Activated CD4-positive, alpha-beta memory T cell treated with anti-CD3 and anti-CD28 coated beads, Interleukin-2, amount 10 ng/mL, durations not matched to agents 7 days and 5 days (primary cell): ENCODE measurements at places on chromosomes 5 and 9.

DNA sequence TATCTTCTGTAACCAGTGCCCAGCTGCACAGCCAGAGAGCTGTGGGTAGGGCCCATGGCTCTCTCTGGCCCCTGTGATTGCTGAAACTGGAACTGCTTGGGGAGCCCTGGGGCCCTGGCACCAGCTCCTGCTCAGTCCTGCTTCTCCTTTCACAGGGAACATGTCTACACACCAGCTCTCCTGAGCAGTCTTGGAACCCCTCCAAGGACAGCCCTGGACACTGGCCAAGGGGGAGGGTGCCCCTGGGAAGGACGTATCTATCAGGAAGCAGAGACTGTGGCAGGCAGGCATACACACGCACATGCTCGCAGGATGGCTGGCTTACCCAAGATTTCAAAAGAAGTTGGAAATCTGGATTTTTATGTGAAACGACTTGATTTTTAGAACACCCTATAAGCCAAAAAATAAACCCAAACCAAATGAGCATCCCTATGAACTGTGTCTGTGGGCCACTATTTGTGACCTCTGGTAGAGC is 8.8 kb upstream of the TRAF1 start:
- DNase-seq, result no peak

- DNase-seq, result no peak
Measured at GRCh38 chr9:70924895-70925547, 196.4 kb downstream of the TRPM3 start.

DNA sequence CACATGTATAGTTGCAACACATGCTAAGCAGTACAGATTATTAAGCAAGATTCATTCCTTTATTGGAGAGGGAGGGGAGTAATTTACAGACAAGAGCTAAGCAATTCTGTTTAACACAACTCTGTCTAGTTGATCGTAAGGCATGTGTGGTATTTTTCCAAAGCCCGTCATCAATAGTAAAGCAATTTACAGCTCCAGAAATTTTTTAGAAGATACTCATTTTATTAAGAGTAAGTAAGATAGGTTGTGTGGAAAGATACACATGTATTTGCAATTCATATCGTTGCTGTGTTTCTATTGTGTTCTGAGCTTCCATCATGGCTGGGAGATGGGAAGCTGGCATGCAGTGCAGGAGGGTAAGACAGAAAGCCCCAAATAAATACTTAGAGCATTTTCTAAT is 289.2 kb upstream of the TMEM161B start:
- no peak for DNase-seq

DNA sequence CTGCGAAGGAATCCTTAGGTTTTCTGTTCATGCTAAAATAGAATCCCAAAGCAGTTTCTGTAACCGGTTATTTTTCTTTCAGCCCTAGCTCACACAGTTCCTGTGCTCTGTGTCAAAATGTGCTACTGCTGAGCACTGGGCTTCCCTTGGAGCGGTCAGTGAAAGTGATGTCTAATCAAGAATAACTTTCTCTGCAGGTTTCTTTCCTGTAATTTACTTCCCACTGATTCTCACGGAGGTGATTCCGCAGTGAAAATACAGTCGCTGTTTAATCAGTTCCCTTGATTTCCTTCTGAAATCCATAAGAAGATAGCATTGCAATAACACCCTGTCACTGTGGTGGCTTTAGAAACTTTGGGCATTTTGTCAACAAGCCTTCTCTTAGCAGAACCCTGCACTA is 112.0 kb upstream of the ISL1 start:
- no peak for DNase-seq

DNA sequence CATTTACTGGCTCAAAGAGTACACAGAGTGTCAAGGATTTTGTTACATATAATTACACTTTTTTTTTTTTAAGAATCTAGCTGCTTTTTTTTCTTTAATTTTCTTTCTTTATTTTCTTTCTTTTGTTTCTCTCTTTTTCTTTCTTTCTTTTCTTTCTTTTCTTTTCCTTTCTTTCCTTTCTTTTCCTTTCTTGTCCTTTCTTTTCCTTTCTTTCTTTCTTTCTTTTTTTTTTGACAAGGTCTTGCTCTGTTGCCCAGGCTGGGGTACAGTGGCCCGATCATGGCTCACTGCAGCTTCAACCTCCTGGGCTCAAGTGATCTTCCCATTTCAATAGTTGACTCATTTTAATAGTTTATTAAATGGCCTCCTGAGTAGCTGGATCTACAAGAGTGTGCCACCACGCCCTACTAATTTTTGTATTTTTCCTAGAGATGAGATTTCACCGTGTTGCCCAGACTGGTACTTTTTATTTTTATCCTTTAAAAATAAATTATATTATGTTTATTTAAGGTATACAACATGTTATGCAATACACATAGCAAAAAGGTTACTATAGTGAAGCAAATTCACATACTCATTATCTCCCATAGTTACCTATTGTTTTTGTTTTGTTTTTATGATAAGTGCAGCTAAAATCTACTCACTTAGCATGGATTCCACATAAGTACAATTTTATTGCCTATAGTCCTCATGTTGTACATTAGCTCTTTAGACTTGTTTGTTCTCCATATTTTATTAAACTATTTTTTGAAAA is 381.5 kb upstream of the KLF4 start:
- no peak for DNase-seq

- DNase-seq, result no peak
Measured at GRCh38 chr5:125316391-125316790, 570.0 kb upstream of the ZNF608 start.

DNA sequence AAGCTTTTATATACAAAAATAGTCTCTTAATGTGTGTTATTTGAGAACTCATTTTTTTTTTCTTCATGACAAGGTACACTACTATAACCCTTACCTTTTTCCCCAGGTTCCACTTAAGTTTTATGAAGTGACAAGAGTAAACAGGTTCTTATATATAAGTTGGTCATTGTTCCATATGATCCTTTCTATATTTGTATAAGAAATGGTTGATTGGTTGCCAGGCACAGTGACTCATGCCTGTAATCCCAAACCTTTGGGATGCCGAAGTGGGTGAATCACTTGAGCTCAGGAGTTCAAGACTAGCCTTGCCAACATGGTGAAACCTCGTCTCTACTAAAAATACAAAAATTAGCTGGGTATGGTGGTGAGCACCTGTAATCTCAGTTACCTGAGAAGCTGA is 108.3 kb downstream of the PCSK1 start:
- no peak for DNase-seq

DNA sequence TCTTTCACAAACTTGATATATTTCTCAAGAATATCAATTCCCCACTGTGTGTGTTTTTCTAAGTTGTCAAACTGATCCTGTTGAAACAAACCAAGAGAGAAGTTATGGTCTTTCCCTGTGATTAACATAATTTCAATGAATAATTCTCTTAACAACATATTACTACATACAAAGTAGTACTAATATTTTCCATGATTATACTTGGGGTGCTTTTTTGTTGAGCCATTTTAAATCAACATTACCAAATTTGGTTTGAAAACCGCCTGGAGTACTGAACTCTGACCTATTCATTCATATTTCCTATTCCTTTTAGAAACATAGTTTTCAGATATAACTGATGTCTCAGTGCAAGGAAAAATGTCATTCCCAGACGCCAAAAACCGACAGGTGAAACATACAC is 48.1 kb downstream of the FNBP1 start:
- DNase-seq, result no peak
